ENCODE measurements at places on chromosomes 2 and 18. TPM values are rescaled to one million over a fixed set of nuclear protein-coding genes. Genes with fewer than 3 reads are reported as not detected.
A peak's percentile ranks its signal among the peaks of the same experiment; 100 is the strongest.

ADRA2B gene
- total RNA-seq: 0.95 TPM

GRCh38 chr2:134549104-134549503, 169.7 kb downstream of the TMEM163 start:
- no peak for DNase-seq

DNA sequence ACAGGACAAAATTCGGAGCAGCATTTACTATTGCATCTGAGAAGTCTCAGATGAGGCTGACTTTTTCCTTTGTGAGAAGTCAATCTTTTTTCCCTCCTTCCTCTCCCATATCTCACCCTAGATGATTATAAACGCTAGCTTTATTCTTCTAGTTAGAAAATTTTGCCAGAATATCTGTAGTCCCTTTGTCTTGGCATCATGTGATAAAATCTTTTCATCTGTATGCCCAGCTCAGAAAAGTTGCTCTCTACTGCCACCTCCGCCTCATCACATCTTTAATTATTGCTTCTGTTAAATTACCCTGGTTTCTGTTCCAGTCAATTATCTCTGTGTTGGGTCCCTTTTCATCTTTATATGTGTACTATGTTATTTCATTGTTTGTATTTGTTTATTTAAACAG, 210.8 kb upstream of the SLC35G4 start:
- no peak for DNase-seq

ACTG2 gene
- total RNA-seq: 2,669 TPM

GRCh38 chr18:27839141-27839540, 337.8 kb downstream of the CDH2 start:
- DNase-seq: no peak

GRCh38 chr2:100043891-100044255, 98.5 kb downstream of the AFF3 start:
- no peak for DNase-seq

DNA sequence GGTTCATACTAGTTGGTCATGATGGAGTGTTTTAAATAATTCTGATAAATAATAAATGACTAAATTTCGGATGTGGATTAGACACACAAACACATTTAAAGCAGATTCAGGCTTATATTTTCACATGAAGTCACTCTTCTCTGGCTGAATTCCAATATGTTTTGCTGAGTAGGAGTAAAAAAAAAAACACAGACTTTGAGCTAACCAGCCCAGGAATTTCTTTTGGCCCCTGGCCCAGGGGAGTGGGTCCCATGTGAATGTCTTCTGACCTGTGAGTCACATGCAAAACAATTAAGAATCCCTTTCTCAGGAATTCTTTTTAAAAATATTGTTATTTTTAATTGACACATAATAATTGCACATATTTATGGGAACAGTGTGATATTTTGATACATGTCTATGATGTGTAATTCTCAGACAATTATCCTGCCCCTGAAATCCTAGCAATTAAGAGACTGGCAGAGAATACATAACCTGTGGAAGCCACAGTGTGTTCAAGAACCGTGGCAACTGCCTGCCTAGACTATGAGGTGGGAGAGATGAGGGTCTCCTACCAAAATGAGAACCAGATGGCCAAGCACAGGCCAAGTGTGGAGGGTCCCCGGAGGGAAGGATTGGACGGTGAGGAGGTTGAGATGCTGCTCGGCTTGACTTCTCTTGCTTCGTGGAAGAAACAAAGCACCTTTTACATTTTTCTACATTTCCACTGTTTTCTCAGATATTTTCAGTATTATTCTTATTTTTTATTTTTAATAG, 236.4 kb downstream of the PIEZO2 start:
- no peak for DNase-seq

- no peak for DNase-seq
Measured at GRCh38 chr18:74897971-74898657, 300.4 kb downstream of the ZNF407 start.

ALPP gene
- total RNA-seq: not detected

NR4A2 gene
- 11.9 TPM for total RNA-seq

NAT8 gene
- 2.4 TPM for total RNA-seq

SLC9A4 gene
- 19.9 TPM for total RNA-seq

IL18RAP gene
- 1.6 TPM for total RNA-seq

BUB1 gene
- 2.0 TPM for total RNA-seq

MYO3B gene
- total RNA-seq: 0.23 TPM

DNA sequence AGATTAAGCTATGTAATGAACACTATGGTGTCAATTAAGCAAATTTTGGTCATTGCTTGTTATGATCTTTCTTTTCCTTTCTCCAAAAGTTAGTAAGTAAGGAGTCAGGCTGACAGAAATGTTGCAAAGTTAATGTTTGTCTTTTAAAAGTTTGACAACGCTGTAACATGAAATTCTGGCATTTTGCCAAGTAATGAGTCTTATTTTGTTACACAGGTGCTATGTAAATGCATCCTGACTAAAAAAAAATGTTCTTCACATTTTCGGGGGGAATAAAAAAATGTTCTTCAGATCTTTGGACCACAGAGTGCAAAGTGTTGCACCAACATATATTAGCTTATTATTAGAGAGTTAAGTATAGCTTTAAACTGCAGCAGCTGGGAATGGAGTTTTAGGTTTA, 54.8 kb upstream of the PROKR1 start:
- no peak for DNase-seq

VWC2L gene
- not detected for total RNA-seq

- peak; percentile 56 for DNase-seq
Measured at GRCh38 chr18:62976227-62976626, 260.9 kb downstream of the PHLPP1 start.

GRCh38 chr2:177501186-177501585, 108.6 kb downstream of the AGPS start:
- DNase-seq: no peak

CXCR1 gene
- total RNA-seq: not detected

SPEG gene
- total RNA-seq: 80.5 TPM

C2orf76 gene
- total RNA-seq: 10.3 TPM

- DNase-seq: peak; percentile 58
Measured at GRCh38 chr18:37565977-37566478, 430 bp upstream of the CELF4 start.

DNA sequence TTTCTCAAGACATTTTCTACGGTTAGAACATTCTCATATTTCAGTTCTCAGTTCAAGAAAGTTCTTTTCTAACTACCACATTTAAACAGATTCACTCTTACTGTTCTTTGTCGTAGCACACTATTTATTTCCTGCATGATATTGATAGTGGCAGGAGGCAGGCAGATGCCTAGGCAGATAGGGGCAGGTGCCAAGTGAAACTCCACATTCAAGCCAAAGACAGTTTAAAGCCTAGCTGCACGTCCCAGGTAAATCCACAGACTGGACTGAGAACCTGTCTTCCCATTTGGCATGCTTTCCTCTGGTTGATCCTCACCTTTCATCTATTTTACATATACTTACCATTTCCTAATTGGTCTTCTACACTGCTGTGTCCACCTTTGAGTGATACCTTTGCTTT, 359.3 kb downstream of the TMX3 start:
- DNase-seq: no peak

DNA sequence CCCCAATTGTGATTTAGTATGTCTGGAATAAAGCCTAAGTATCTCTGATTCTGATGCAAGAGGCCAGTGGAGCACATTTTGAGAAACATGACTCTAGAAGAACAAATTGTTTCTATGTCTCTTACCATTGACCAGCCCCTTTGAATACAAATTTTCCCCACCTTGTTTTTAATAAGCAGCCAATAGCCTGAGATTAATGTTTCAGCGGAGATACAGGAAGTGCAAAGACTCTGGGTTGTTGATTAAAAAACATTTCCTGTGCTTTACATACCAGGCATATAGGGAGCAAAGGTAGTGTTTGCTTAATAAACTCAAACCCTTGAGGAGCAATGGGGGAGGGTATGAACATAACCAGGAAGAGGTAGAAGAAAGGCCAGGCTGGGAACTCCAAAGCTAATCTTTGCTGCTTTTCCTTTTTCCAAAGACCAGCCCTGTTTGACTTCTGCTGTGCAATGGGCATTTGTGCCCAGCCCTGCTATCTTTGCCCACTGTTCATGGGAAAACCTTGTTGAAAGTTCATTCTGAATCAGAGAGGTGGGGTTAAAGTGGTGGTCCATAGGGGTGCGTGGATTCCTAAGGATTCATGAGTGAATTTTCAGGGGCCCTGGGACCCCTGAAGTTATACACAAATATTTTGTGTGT, 29.3 kb downstream of the UPP2 start:
- peak; percentile 58 for DNase-seq

- DNase-seq: no peak
Measured at GRCh38 chr2:227856697-227857096, 14.7 kb upstream of the DAW1 start.

DNA sequence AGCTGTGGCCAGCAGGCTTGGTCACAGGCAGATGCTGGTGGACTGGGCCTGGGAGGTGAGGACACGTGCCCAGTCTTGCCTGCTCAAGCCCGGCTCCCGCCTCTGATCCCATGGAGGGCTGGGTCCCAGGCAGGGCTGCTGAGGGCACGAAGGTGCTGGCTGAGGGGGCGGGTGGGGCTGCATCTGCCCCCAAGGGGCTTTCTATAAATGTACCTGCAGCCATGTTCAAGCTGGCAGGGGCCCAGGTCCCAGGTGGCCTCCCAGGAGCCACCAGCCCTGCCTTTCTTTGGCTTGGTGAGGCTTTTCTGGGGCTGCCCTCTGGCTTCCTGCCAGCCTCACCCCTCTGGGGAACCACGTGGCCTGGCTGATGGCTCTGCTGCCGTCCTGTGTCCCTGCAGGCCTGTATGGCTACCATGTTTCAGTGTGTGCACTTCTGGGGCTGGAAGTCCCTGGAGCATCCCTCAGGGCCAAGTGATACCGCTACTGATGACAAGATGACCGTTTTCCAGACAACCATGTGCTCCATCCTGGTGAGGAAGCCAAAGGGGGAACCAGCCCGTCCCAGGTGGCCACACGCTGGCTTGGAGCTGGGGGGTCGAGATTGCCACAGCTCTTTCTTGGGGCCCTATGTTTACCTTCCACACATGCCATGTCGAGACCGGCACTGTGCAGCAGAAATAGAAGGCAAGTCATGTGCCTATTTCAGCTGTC, 23.2 kb downstream of the HJURP start:
- DNase-seq: no peak

DNA sequence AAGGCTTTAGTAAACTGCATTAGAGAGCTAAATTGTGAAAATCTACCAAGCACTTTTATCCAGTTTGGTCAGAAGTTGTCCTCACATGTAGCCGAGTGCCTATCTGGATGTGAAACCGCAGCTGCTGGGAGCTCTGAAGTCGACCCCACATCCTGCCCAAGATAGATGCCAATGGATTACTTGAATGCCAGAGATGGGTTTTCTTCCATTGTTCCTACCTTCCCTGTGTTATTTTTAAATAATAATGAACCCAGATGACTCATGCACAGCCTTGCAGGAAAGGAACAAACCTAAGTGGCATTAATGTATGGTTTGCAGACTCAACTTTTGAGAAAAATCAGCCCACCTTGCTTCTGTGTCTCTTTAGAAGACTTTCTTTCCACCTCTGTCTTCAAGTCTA, 408.5 kb downstream of the FBXO15 start:
- DNase-seq: no peak

- no peak for DNase-seq
Measured at GRCh38 chr2:239563561-239563960, 162.7 kb upstream of the HDAC4 start.

ANKRD30BL gene
- total RNA-seq: not detected

CCDC121 gene
- total RNA-seq: 4.7 TPM

- no peak for DNase-seq
Measured at GRCh38 chr2:227115761-227116160, 48.2 kb downstream of the COL4A4 start.

DNA sequence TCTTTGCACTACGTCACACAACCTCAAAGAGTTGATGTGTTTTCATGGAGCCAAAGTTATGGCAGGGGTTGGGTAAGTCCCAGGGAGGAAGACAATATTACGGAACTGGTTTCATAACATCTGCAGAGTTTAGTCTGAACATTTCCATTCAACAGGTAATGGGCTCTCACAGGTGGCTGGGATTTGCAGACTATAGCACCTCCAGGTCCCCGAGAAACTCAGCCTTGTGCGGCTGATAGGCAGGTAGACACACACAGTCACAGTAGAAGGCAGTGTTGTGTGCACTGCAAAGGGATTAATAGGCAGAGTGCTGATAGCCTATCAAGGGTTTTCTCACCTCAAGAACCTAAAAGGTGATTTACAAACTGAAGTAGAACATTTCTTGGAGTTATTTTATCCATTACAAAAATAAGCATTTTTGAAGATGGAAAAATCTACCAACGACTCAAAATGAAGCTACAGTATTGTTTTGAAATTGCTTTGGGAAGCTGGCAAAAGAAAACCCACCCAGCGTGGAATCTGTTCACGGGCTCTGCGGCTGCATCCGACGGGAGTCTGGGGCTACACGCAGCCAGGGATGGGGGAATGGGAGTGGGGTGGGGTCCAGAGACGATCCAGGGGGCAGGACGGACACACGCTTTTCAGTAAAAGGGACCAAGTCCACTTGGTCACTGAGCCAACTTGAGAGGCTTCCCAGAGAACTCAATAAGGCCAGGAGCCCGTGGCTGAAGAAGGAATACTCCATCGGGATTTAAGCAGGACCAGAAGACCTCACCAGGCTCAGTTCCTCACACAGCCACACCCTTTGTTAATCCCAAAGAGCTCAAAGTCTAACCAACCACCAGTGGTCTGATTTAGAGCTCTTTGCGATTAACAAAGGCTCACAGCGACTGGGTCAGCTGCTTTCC, 82.9 kb downstream of the CHRNA1 start:
- DNase-seq: peak; percentile 26

DNA sequence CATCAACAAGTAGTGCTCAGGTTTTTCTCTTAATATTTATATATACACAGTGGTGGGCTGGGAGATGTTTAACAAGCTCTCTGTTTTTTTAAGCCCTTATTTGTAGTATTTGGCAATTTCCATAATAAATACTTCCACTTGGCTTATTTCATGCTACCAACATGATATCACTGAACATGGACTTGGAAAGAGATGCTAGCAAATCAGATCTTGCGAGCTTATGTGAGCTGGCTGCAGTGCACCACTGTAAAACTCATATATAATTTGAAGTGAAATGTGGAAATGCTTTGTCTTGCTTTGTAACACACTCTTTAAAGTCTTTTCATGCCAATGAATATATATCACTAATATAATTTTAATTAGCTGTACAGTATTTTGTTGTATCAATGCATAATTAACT, 155.7 kb downstream of the ALK start:
- DNase-seq: no peak

GRCh38 chr2:9721344-9721743, 90.5 kb upstream of the YWHAQ start:
- DNase-seq: no peak

NMUR1 gene
- total RNA-seq: 1.1 TPM

MYO5B gene
- 63.1 TPM for total RNA-seq
